ENCODE measurements at places on chromosomes 3 and 15.

DNA sequence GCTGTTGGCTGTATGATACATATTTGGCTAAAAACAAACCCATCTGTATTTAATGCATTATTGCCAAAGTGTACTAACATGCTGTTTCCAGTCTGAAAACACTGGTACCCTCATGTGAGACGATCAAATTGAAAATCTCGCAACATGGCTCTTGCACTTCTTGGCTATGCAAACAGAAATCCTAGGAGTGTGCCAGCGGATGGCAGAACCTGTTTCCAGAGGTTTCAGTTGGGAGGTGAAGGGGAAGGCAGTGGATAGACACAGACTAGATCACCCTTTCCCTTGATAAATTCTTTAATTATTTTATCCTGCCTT lies 350.3 kb downstream of the TUSC7 start:
- no peak for DNase-seq

DNA sequence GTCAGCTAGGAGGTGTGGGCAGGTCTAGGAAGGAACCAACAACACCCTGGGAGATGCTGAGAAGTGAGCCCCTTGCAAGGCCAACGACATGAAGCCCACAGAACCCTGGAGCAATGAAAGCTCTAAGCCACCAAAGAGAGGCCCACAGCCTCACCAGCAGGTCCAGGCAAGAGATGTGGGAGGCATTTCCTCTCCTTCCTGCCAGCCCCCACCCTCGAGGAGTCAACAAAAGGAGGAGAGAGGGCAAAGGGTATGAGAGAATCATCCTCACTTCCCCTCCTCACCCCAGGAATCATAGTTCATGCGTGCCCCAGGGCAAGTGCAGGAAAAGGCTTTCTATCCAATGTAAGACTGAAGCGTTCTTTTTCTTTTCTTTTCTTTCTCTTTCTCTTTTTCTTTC lies 195.8 kb downstream of the SHQ1 start:
- DNase-seq = no peak

GRCh38 chr3:53482227-53482626 lies 12.2 kb upstream of the CACNA1D start:
- DNase-seq = no peak

- DNase-seq = no peak
Observed at GRCh38 chr15:69325456-69325971, 26.8 kb downstream of the PAQR5 start.

Data from effector memory CD8-positive, alpha-beta T cell (primary cell).